ENCODE measurements at places on chromosomes 11 and 22.

DNA sequence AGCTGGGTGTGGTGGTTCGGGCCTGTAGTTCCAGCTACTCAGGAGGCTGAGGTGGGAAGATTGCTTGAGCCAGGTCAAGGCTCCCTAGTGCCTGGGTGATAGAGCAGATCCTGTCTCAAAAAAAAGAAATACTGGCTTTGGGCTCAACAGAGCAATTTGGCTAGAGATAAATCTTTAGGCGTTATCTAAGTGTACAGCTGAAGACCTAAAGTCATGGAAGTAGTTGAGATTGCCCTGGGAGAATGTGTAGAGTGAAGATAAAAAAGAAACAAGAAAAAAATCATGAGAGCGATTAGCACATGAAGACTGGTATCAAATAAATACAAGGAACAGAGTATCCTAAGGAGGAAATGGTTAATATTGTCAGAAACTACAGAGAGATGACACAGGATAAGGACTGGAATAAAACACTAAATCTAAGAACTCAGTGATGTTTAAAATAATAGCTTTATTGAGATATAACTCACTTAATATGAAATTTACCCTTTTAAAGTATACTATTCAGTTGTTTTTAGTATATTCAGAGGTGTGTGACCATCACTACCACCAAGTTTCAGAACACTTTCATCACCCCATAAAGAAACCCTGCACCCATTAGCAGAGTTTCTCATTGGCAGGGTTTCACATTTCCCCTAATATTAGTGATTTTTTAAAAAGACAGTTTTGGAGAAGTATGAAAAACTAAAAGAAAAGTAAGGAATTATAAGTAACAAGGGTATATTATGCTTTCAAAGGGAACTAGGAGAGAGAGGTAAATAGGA, 20.7 kb downstream of the PIK3C2A start:
- no peak for DNase-seq

DNA sequence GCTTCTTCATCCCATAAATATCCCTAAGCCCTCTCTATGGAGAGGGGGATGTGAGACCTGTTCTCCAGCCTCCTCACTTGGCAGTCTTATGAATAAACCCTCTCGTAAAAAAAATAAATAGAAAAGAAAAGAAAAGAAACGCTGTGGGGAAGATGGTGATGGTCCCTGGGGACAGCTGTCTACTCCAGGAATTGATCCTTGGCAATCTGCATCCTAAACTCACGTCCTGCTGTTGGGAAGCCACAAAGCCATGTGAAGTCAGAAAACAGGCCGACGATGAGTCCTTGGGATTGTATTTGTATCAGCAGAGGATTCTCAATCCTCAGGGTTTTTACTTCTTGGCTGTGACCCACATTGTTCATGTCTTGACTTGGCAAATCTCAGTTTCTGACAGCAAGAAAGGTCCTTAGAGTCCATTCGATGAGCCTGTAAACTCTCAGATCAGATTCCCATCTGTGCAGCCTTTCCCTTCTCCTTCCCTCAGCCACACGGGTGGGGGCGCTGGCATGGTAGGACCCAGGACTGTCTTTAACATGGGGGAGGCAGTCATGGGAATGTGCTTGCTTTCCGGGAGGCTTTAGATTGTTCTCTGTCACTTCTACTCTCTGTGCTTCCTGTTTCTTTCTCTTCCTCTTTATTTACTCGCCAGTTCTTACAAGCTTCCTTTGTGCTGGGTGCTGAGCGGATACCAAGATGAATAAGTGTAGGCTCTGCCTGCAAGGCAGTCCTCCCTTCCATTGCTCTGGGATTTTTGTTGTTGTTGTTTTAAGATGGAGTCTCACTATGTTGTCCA, 24.9 kb downstream of the TCP11L1 start:
- DNase-seq = no peak

- no peak for DNase-seq
Measured at GRCh38 chr11:120780239-120780638, 243.7 kb upstream of the TBCEL start.

DNA sequence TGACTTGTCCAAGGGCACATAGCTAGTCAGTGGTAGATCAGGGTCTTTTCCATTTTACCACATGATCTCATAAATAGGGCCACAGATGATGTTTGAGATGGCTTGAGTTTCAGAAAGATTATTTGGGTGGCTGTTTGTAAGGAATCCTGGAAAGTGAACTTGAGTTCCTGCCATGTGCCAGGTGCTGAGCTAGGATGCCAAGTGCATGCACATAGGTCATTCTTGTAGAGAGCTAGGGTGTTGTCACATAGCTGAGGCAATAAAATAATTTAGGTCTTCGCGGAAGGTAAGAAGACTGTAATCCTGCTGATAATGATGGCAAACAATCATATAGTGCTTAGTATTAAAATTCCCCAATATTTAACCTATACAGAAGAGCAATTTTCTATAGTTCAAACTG, 1162.6 kb upstream of the TENM4 start:
- no peak for DNase-seq

DNA sequence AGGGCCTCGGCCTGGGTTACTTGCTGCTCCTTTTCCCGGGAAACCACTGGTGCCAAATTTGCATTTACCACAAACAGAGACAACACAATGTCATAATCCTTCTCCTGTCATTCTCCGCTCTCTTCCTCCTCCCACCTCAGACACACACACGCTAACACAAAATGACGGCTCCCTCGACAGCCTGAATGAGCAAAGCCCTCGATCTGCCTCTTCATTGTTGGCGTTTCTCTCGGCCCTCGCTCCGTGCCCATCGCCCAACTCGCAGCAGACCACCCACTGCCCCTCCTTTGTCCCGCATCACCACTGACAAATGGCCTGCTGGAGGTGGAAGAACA, 12.5 kb upstream of the TCF20 start:
- no peak for DNase-seq

- DNase-seq = peak; percentile 99
Measured at GRCh38 chr11:130478204-130478701, 29.8 kb downstream of the ADAMTS15 start.

DNA sequence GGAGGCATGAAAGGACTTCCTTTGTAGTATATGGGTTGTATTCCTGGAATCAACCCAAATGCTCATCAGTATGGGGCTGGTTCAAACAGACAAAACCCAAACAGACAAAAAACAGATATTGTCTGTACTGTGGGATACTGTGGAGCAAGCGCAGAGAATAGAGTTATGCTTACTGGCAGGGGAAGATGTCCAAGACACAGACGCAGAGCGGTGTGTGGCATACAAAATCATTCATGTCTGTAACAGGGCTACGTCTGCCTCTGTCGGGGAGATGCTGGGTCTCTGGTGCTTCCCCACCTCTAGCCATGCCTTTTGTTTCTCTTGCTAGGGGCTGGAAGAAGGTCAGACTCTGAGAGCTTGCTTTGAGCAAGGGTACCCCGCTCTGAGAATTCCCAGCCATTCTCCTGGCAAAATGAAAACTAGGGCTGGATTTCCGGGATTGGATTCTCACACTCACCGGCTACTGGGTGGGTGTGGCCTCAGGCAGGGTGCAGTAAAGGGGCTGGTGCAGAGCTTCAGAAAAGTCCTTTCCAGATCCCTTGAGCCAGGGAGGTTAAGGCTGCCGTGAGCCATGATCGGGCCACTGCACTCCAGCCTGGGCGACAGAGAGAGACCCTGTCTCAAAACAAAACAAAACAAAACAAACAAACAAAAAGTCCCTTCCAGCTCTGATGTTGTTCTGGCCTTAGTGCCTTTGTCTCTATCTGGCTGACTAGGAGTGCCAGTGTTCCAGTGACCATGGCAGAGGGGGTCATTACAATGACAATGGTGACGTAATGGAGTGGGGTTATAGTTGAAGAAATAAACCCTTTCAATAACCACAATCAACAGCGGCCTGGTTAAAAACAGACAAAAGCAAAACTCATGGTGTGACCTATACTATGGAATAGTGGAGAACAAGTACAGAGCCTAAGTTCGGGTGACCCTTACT, 2.9 kb upstream of the ABCC8 start:
- DNase-seq = peak; percentile 41

DNA sequence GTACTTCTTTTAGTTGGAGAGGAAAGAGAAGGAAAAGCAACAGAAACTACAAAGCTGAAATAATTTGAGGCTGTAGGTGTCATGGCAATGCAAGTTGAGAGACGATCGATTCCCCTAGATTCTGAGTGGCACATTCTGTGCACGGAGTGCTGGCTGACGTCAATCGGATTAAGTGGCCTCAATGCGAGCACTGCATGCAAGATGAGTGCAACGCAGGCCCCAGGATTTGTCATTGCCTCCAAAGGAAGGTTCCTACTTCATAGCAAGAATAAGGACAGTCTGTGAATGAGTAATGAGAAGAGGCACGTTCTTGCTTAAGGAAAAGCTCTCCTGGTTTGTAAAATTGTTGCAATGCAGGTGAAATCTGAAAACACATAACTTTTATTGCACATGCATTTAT, 892.4 kb downstream of the KCNA4 start:
- no peak for DNase-seq

DNA sequence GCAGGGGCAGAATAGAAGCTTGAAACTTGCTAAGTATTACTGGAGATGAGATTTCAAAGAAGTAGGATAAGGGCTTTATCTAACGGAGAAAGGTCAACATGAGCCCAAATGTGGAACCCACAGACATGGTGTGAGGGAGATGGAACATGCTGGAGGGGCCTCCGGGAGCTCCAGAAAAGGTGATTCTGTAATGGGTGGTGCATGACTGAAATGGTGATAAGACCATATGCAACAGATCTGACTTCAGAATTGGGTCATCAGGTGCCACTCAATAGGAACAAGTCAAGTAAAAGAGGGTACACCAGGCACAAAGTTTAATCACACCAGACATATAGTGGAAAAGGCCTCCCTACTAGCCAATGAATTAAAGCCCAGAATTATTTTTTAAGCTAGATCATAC, 7.9 kb upstream of the CEP295 start:
- DNase-seq = no peak

GRCh38 chr22:32994898-32995297, 63.3 kb downstream of the SYN3 start:
- no peak for DNase-seq

DNA sequence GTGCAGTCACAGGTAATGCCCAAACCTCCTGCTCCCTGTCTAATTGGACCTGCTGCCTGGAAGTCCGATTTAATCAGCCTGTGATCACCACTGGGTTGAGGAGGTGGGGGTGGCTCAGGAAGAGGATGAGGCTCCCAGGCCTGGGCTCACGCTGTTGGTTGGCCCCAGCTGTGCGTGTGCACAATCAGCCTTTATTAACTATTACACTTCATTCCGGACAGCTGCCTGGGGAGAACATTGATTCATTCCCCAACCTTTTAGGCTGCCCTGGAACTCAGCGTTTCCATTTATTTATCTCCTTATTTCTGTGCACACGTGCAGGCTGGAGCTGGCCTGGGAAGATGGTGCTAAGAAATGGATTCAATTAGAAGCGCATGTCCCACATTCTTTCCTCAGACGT, 123.4 kb downstream of the DSCAML1 start:
- DNase-seq = no peak

- DNase-seq = no peak
Measured at GRCh38 chr11:3009481-3009880, 17.4 kb upstream of the NAP1L4 start.

DNA sequence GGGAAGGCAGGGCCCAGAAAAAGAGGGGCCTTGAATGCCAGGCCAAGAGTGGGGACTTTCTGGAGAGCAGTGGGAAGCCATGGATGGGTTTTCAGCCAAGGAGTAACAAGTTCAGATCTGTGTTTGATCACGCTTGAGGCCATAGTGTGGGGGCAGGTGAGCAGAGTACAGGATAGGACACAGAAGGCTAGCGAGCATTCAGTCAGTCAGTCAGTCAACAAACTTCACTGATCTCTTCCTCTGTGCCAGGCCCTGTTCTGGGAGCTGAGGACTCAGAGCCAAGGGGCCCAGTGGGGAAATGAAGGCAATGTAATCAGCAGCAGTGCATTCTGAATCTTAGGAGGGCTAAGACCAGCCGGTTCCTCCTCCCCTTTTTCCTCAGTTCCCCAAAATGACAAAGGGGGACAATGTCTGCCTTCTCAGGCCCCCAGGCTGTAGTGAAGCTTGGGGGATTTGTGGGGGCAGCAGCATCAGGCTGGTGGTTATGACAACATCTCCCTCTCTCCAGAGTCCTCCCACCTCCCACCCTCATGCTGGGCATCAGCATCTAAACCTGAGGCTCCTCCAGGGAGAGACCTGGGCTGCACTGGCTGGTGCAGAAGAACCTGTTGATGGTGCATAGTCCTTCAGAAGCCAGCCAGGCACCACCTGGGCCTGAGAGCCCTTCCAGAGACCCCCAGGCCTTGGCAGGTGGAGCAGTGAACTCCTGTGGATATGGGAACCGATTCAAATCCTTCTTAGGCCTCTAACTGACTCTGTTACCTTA, 42.9 kb upstream of the TPBGL start:
- DNase-seq = no peak

GRCh38 chr11:63012430-63012829, 3.2 kb downstream of the SLC22A8 start:
- no peak for DNase-seq

- DNase-seq = no peak
Measured at GRCh38 chr11:9780929-9781328, 117.1 kb downstream of the SWAP70 start.

DNA sequence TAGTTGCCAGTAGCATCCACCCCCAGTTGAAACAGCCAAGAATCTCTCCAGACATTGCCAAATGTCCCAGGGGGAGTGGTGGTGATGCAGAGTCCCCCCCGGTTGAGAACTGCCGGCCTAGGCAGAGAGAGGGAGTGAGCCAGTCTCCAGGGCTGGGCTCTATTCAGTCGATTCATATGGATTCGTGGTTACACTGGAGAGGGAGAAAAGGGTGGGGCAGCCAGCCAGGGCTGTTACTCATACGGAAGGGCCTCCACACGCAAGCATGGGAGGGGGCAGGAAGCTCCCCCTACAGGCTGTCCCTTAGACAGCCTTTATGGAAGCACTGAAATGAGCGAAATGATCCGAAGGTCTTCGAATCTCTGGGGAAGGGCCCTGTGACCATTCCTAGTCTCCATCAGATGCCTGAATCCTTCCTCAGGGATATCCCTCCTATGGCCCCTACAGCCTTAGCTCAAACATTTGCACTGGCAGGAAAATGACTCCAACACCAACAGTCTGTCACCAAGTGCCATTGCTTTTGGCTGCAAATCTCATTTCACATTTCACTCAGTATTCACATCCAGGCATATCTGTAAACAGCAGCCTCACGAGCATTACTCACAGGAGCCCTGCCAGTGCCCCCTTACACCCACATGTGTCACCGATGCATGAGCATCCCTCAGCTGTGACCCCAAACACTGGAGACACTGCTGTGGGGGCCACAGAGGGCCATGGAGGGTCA, 18.4 kb upstream of the TLCD5 start:
- peak; percentile 87 for DNase-seq

- peak; percentile 77 for DNase-seq
Measured at GRCh38 chr22:46425016-46425415, 89.5 kb downstream of the TRMU start.

GRCh38 chr22:46450931-46451561, 86.4 kb downstream of the CELSR1 start:
- DNase-seq = no peak

GRCh38 chr22:46551321-46551720, 13.9 kb upstream of the CELSR1 start:
- DNase-seq = no peak

Data from hepatic stellate cell (primary cell).